Hypothalamus (tissue), 51 donors: ENCODE measurements at places on chromosomes 7 and 10.

GRCh38 chr10:72665925-72666324 is 26.0 kb upstream of the MCU start:
- no peak for DNase-seq

DNA sequence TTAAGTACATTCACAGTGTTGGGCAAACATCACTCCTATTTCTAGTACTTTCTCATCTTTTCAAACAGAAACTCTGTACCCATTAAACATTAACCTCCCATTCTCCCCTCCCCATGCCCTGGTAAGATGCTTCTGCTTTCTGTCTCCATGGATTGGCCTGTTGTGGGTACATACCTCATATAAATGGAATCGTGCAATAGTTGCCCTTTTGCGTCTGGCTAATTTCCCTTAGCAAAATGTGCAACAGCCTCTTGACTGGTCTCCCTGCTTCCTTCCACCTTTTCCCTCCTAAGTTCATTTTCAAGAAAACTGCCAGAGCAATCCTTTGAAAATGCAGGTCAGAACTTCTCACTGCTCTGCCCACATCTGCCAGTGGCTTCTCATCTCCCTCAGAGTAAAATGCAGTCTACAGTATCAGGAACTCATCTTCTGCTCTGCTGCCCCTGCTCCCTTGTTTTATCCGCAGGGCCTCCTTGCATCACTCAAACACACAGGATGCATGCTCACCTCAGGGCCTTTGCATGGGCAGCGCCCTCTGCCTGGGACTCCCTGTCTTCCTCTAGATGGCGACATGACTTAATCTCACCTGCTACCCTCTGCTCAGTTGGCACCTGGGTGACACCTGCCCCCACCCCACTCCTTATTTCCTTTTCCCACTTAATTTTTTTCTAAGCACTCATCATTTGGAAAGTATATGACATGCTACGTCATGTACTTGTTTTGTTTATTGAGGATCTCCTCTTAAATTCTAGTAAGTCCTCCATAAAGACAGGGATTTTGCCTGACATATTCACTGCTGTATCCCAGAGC is 44.3 kb upstream of the ECHDC3 start:
- no peak for DNase-seq

DNA sequence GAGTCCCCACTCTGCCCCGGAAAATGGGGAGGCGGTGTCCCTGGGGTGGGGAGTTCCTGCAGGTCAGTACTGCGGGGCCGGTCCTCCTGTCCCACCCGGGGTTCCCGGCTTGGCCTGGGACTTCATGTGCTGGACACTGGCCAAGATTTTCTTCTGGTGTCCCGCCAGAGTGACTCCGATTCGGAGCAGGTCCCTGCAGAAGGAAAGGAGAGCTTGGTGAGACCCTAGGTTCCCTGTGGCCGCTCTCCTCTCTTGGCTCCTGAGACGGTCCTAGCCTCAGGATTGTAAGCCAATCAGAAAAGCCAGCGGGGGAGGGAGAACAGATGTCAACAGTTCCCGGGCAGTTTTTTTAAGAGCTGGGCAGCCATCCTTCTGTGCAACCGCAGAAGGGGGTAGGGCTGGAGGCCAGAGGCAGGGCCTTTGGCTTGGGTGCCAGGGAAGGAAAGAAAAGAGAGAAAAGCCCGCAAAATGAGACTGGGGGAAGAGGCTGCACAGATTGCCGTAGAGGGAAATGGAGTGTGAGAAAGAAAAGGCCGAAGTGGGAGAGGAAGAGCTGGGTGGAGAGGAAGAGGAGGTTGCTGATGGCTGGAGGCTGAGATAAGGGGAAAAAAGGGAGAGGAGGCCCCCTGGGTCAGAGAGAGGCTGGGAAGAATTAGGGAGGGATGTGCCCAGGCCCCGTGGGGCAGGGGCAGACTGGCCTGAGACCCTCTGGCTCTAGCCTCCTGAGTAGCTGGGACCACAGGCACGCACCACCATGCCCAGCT is 23.7 kb downstream of the EPHB4 start:
- DNase-seq = peak; percentile 64

GRCh38 chr7:151275813-151276577 is 27.5 kb upstream of the SMARCD3 start:
- peak; percentile 65 for DNase-seq

DNA sequence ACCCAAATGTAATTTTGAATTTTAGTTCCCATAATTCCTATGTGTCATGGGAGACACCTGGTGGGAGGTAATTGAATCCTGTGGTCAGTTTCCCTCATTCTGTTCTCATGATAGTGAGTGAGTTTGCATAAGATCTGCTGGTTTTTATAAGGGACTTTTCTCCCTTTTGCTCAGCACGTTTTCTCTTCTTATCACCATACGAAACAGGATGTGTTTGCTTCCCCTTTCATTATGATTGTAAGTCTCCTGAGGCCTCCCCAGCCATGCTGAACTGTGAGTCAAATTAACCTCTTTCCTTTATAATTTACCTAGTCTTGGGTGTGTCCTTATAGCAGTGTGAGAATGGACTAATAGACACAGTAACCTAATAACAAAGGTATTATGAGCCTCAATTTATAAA is 36.1 kb upstream of the ZNF736 start:
- DNase-seq = no peak

- DNase-seq = no peak
Measured at GRCh38 chr7:70505886-70506285, 626.1 kb upstream of the GALNT17 start.

DNA sequence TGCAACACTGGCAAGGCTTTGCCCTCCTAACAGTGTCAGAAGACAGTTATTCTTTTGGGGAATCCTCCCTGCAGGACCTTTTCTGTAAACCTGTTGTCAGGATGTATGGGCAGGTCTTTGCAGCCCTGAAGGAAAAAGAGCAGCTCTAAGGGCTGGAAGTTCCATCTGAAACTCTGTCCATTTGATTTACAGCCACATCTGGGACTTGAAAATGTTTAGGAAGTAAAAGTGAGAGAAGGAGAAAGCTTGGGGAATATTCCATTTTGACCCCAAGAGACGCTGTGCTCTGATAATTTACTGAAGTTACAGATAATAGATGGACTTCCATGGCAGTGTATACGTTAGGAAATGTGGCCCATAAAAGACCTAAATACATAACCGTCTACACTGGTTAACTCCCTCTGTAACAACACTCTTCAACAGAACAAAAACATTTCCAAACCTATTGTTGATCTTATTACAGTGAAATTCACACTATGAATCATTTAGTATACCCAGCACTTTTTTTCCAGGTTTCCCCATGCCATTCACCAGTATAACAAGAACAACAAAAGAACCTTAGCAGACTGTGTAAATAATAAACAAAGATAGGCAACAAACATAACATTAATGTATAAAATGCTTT is 89.1 kb downstream of the KIAA1549 start:
- DNase-seq = no peak

- no peak for DNase-seq
Measured at GRCh38 chr10:86067436-86068050, 299.1 kb downstream of the GRID1 start.

GRCh38 chr7:127780489-127780888 is 128.5 kb downstream of the SND1 start:
- DNase-seq = no peak

DNA sequence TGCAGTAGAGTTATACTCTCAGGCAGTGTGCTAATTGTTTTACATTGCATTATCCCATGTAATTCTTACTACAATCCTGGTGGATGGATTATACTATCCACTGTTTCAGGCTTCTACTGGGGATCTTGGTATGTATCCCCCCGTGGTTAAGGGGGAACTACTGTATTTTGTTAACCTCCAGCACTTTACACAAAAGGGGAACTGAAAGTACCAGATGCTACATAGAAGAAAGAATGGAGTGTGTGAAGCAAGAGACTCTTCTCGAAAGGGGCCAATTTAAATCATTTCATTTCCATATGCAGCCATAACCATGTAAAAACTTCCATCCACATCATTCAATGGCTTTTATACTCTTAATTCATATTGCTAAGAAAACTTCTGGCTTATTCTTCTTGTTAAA is 69.4 kb downstream of the C1GALT1 start:
- no peak for DNase-seq

- DNase-seq = no peak
Measured at GRCh38 chr7:105224884-105225651, 163.7 kb downstream of the SRPK2 start.

DNA sequence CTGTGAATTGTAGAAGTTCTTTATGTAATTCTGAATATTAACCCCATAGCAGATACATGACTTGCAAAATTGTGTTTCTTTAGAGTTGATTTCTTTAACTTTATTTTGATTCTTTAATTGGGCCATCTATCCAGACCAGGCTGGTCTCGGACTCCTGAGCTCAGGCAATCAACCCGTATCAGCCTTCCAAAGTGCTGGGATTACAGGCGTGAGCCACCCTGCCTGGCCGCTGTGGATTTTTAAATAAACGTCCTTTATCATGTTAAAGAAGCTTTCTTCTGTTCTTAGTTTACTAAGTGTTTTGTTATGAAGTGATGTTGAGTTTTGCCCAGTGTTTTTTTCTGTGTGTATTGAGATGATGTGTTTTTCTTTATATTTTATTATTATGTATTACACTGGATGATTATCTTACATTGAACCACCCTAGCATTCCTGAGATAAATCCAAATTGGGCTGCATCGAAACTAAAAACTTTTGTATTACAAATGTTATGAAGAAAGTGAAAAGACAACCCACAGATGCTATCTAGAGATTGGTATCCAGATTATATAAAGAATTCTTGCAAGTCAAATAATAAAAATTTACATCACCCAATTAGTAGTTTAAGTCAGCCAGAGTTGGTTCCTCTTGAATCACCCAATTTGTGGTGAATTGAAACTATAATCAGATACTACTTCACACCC is 118.1 kb downstream of the TPST1 start:
- no peak for DNase-seq

GRCh38 chr7:115522174-115522573 is 508.4 kb downstream of the TFEC start:
- DNase-seq = no peak

- no peak for DNase-seq
Measured at GRCh38 chr7:127782654-127783559, 130.9 kb downstream of the SND1 start.

- no peak for DNase-seq
Measured at GRCh38 chr10:98885378-98885777, 350.3 kb downstream of the HPSE2 start.

DNA sequence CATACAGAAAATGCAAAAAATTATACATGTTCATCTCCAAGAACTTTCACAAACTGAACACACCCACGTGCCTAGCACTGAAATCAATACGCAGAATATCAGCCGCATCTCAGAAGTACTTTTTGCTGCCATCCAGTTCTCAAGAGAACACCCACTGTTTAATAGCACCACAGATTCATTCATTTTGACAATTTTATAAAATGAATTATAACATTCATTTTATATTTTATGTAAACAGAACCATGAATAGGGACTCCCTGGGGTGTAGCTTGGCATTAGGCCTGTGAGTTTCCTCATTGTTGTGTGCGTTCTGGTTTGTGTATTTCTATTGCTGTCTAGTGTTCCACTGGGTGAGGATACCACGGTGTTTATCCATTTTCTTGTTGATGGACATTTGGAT is 77.3 kb upstream of the PIP4K2A start:
- DNase-seq = no peak

DNA sequence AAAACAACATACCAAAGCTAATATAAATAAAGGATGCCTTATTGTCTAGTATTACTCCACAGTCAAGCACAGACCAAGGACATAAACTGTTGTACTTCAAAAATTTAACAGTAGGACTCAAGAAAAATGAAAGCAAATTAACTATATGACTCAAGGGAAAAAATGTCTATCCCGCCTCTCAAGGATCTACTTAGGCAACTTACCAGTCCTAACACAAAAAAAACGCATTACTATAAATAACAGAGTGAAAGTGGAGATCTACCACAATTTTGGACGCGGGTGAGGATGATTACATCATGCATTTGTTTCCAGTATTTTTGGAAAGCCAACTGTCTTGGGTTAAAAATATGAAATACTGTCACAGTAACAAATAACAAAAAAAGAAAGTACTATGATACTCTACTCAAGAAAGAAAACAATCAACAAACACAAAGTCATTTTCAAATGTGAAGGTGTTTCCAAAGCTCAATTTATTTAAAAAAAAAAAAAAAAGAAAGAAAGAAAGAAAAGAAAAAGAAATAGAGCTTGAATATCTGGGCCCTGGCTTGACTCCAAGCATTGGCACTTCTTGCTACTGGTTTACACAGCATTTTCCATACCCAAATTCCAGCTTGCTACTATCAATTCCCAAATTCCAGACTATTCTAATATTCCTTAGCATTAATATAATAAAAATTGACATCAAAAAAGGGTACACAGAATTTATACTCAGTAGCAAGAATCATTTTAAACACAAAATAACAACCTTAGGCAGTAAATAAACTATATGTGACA is 99.4 kb downstream of the RSU1 start:
- DNase-seq = no peak

DNA sequence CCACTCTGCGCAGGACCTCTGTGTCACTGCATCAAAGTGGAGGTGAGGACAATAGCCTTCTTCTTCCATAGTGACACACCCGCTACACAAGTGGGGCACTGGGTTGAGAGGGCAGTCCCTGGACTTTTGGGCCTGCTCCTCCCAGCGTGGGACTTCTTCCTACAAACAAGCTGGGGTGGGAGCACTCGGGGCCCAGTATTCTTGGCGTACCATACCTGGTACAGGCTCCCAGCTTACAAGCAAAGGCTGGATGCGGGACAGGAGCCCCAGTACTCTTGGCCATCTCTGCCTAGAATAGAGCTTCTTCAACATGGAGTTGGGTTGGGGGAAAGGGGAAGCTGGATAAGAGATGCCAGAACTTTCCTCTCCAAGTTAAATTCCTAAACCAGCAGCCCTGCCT is 426.8 kb upstream of the FOXK1 start:
- no peak for DNase-seq

GRCh38 chr7:142053988-142054387 is 57.5 kb upstream of the MGAM2 start:
- no peak for DNase-seq

DNA sequence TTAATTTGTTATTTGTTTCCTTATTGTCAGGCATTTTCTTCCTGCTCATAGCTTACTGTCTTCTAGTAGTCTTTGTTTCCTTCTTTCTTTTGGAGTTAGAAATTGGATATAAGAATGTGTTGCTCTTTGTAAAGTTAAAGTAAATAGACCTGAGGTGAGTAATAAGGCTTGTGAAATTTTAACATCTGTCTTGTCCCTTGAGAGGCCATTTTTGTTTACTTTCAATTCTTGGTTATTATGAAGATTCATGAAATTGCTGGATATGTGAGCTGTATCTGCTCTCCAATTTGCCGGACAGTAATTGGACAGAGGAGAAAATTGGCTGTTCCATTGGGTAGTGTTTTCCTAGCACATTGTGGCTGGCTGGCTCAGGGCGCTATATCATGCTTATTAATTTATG is 260.7 kb downstream of the EXOC4 start:
- DNase-seq = no peak

- DNase-seq = no peak
Measured at GRCh38 chr10:80760914-80761371, 223.2 kb downstream of the SH2D4B start.

DNA sequence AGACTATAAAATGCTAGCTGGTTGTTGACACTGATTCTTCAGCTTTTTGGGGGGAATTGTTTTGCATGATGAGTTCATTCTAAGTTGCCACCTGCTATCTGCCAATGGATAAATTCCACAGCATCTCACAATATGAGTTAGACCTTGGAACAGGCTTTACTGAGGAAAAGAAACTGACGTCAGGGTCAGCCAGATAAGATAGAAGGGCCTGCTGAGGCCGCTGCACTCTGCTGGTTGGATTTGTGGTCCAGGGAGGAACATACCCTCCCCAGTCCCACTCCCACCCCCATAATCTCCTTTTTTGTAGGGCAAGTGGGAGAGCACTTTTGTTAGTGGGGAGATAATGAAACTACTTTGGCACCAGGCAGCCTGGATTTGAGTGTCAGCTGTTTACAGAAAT is 110.6 kb upstream of the PRR15 start:
- DNase-seq = no peak
